ENCODE measurements at places on chromosomes 4 and X.

DNA sequence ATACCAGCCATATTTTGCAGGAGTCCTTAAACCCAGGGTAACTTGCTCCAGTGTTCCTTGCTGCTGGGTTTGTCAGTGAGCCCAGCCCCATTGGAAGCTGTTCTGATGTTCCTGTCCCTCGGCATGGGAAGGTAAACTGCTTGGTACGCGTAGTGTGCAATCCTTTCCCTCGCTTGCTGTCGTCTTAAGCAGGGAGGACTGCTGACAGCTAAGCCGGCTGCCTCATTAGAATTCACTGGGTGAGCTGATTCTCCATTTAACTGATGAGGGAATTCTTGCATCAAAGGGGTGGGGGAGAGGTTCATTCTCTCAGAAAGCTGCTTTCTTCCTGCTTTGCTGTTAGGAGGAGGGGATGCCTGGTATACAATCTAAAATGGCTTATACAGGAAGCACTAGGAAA is 164.6 kb downstream of the MID1IP1 start:
- DNase-seq, result no peak

- DNase-seq, result no peak
These were observed 318.7 kb upstream of the TECRL start for GRCh38 chr4:64727960-64728359.

- DNase-seq, result no peak
These were observed 104.6 kb downstream of the FHDC1 start for GRCh38 chr4:153040677-153041076.

DNA sequence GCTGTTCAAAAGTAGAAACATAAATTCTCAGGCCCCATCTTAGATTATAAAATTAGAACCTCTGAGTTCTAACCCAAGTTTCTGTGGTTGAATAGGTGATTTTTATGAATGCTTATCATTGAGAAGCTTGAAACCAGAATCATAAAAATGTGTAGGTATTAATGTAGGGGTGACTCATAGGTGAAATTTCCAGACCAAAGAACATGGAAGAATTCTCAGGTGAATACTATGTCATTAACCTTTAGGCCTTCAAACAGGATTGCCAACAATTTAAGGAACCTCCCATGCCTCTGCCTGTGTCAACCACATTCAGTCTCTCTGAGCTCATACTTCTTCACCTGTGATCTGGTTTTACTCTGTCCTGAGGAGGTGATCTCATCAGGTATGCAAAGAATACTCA is 177.8 kb downstream of the NPFFR2 start:
- DNase-seq, result no peak

GRCh38 chr4:41319553-41319952 is 62.8 kb downstream of the UCHL1 start:
- no peak for DNase-seq

- no peak for DNase-seq
These were observed 1806.6 kb upstream of the AGA start for GRCh38 chr4:179248821-179249220.

DNA sequence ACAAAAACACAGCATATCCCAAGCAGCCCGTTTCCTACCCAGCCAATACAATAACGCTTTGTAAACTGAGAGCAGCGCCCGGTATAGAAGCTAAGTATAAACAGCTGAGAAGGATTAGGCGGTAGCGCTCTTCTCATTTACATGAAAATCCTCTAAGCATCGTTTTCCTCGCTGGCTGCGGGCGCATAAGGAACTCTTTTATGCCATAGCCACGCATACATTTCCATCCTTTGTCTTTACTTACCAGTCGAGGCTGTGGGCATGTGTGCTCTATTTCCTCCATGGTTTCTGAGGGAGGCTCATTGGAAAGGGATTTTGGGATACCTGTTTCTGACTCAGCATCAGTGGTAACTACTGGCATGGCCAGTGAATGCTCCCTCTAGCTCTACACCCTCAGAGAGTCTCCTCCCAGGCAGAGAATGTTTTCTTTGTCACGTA is 383 bp downstream of the PCYT1B start:
- peak; percentile 51 for DNase-seq

- no peak for DNase-seq
These were observed 336.1 kb upstream of the PABPC4L start for GRCh38 chr4:134537701-134538100.

GRCh38 chr4:164956766-164957643 is 20.5 kb downstream of the TRIM61 start:
- DNase-seq, result peak; percentile 63

DNA sequence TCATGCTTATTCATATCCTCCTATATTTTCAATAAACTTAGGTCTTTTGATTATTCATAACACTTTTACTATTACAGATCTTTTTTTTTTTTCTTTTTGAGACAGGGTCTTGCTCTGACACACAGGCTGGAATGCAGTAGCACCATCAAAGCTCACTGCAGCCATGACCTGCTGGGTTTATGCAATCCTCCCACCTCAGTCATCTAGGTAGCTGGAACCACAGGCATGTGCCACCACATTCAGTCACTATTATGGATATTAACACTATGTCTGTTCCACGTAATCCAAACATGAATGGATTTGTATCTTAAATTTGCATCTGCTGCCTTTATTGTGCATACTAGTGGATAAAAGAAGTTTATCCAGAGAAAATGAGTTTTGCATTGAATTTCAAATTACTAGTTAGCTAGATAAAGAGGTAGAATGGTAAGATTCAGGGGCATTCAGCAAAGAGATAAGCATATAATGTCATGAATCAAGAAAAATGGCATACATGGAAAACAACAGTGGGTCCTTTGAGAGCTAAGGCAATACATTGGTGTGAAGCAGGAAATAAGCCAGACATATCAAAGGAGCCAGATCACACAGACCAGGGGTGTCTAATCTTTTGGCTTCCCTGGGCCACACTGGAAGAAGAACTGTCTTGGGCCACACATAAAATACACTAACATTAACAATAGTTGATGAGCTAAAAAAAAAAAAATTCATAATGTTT is 13.9 kb downstream of the ANAPC10 start:
- no peak for DNase-seq

DNA sequence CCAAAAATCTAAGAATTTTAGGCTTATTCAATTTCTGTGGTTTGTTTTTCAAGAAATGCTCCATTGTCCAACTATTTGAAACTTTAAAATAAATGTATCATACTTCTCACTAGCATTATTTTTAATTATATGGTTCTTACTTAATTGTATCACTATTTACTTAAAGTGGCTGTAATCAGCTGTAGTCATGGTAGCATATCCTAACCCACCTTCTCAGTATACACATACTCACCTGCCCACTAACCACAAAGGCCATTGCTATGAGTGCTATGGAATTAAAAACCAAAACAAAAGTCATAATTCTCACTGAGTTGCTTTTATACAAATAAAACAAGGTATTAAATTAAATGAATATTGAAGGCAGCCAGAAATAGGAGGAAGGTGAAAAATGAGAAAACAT is 5.0 kb downstream of the FBXO8 start:
- DNase-seq, result no peak

GRCh38 chrX:48700951-48701653 is 4.6 kb downstream of the SUV39H1 start:
- no peak for DNase-seq

GRCh38 chrX:151596282-151596681 is 32.8 kb downstream of the PASD1 start:
- no peak for DNase-seq

DNA sequence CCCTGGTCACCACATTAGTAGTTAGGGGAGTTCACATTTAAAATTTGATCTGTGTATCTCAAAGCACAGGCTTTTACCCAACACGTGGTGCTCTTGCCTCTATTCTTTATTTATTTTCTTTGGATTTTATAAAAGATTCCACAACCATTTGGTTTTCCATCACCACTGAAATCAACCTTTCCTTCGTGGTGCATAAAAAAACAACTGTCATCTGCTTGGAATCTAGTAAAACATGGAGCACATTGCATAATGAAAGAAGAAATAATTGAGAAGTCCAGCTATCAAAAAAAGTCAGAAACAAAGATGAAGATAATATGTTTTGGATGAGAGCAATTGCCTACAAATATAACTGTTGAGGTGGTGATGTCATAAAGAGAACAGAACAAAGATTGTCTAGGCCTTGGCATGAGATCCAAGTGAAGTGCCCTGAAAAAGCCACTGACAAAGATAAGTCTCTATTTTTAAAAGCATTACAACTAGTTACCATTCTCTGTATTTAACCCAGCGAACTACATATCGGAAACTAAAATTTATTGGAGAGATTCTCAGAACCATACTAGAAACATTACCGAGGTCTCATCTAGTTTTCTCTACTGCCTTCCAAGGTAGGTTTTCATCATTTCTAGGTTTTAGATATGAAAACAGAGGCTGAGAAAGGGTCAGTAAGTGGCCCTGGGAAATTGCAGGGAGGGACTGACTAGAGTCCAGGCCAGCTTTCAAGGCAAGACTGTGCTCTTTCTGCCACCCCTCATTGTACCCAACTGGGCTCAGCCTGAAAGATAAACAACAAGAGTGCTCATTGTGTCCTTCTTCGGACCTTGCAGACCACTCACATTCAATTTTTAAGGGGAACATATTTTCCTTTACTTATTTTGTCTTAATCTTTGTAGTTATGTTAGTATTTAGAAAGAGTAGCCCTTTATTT is 127.3 kb downstream of the MAD2L1 start:
- DNase-seq, result no peak

DNA sequence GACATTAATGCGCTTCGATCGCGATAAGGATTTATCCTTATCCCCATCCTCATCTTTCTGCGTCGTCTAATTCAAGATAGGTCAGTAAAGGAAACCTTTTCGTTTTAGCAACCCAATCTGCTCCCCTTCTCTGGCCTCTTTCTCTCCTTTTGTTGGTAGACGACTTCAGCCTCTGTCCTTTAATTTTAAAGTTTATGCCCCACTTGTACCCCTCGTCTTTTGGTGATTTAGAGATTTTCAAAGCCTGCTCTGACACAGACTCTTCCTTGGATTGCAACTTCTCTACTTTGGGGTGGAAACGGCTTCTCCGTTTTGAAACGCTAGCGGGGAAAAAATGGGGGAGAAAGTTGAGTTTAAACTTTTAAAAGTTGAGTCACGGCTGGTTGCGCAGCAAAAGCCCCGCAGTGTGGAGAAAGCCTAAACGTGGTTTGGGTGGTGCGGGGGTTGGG is 528 bp upstream of the FGF2 start:
- no peak for DNase-seq

DNA sequence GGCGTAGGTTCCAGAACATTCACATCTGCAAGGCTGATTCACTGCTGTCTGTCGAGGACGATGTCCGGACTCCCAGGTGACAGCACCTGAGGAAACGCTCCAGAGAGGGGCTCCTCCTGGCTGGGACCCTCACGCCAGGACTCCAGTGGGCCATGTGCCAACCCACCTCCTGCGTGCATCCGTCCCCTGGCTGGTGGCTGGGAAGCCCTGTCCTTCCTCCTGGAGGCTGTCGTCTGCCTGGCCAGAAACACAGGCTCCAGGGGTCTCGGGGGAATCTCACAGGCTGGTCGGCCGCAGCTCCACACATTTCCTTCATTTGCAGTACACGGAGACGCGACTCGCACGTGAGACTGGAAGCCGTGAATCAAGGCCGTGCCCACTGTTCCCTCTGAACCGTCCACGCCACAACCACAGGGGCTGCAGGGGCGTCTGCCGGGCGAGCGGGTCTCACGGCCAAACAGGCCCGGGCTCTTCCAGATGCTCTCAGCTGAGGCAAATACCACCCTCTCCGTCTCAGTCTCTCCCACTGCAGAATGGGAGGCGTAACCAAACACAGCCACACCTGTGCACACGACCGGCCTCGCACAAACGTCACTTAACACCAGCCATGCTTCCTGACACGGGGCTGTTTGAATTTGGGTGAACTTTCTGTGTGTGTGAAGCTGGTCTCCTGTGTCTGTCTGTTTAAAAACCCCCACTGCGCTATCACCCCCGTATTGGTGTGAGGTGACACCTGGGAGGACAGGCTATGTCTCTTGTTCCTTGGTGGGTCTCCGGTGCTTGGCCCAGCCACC is 38.7 kb upstream of the MXD4 start:
- DNase-seq, result no peak

- DNase-seq, result no peak
These were observed 135.0 kb downstream of the RASL11B start for GRCh38 chr4:52997132-52997416.

DNA sequence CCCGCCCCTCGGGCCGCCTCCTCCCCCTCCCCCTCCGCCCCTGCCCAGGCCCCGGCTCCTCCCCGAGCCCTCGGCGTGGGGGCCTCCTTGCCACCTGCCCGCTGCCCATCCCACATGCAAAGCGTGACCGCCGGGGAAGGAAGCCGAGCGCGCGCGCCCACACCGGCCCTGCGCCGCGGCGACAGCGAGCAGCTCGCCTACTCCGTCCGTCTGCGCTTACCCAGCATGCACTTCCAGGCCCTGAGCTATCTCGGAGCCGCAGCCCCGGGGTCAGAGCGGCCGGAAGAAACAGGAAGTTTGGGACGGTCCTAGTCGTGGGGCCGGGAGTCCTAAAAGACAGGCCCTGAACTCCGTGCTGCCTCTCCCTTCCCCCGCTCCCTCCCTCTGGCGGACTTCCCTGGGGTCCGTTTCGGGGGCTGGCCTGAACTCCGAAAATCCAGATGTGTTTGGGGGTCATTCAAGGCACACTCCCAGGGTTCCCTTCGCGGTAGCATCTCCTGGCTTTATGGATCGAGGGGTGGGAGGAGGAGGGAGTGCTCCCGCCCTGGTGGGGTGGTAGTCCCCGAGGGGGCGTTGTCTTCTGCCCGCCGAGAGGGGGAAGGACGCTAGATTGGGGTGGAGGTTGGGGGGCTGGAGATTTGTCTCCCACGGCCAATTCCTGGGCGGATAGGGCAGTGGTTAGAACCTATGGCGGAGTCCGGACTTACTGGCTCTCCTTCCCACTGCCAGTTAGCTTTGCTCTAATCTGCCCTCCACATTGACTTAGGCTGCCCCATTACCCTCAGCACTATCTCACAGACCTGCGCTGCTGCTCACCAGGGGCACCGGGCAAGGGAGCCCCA is 25.0 kb upstream of the BCORL1 start:
- peak; percentile 22 for DNase-seq

- DNase-seq, result no peak
These were observed 14.9 kb downstream of the PKD2 start for GRCh38 chr4:88022289-88022688.

- no peak for DNase-seq
These were observed 277.8 kb upstream of the EMCN start for GRCh38 chr4:100795581-100795980.

GRCh38 chr4:158808399-158808798 is 39.6 kb downstream of the FNIP2 start:
- DNase-seq, result no peak

DNA sequence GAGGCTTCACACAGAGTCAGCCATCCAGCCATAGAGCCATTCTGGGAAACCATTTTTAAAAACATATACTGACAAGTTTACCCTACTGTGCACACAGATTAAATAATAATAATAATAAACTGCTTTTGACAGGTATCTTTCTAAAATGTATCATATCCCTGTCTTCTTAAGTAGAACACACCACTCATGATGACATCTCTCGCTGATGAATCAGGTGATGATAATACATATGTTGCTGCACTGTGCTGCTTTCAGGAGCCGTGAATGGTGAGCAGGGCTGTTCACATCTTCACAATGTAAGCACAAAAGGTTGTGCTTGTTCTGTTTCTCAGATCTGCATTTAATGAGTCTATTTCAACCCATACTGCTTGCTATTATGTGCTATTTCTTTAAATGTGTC is 3.5 kb downstream of the MTNR1A start:
- no peak for DNase-seq

Data from amygdala (tissue), 56 donors.